ENCODE measurements at places on chromosomes 7 and 10. TPM values are rescaled to one million over a fixed set of nuclear protein-coding genes. Genes with fewer than 3 reads are reported as not detected.

DNA sequence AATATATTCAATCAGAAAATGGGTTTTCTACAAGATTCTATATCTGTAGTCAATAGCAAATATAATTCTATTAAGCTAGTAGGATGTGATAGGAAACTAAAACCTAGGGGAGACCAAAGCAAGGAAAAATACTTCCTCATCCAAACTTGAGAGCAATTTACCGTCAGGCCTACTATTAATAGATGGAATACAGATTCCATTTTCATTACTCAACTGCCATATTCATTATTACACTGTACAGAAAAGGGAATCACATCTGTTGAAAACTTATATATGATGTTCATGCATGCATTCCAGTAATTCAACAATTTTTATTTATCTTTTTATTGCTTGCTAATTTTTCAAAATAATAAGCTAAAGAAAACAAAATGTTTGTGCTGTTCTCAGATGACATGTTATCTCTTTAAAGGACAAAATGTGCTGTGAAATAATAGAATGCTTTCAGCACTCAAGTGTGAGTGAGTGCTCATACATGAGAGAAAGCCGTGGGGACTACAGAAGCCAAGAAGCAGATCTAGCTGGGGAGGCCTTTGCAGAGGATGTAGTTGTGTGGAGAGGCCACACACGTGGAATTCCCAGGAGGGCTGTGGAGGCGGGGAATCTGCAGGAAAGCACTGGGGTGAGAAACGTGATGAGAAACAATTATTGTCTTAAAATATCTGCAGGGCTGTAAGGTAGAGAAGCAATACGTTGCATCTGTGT, 110.0 kb downstream of the EGFR start:
- no peak for DNase-seq
- peaks cover 2% of the 10 kb centered on the region for H3K4me1 ChIP-seq
- no peak overlapping the region for H3K4me3 ChIP-seq
- no peak overlapping the region for H3K27ac ChIP-seq
- H3K27me3 ChIP-seq = no peaks in the 10 kb centered on the region
- H3K36me3 ChIP-seq = peaks cover 3% of the 10 kb centered on the region

- H3K36me3 ChIP-seq = no peaks in the 10 kb centered on the region
- peaks cover 15% of the 10 kb centered on the region for H3K4me1 ChIP-seq
- no peak for DNase-seq
- H3K4me3 ChIP-seq = no peak overlapping the region
These were observed 25.3 kb upstream of the EPC1 start for GRCh38 chr10:32372000-32372875.

DNA sequence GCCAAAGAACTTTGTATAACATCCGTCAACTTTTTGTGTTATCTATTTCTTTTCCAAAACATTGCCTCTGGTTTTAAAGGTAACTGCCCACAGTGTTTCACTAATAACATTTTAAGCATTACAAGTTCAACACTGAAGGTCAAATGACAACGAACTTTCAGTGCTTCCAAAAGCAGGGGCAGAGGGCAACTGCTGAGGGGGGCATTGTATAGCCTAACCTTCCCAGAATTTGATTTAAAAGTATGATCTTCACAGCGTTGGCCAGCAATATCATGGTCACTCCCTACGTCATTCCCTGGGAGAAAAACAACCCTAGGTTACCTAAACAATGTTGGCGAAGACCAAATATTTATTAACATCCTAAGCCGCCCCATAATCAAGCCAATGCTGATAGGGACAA, 2.5 kb upstream of the GOT1 start:
- H3K27ac ChIP-seq = peak overlapping the region; percentile 87
- H3K4me3 ChIP-seq = no peak overlapping the region
- no peak for DNase-seq
- peaks cover 29% of the 10 kb centered on the region for H3K4me1 ChIP-seq

DNA sequence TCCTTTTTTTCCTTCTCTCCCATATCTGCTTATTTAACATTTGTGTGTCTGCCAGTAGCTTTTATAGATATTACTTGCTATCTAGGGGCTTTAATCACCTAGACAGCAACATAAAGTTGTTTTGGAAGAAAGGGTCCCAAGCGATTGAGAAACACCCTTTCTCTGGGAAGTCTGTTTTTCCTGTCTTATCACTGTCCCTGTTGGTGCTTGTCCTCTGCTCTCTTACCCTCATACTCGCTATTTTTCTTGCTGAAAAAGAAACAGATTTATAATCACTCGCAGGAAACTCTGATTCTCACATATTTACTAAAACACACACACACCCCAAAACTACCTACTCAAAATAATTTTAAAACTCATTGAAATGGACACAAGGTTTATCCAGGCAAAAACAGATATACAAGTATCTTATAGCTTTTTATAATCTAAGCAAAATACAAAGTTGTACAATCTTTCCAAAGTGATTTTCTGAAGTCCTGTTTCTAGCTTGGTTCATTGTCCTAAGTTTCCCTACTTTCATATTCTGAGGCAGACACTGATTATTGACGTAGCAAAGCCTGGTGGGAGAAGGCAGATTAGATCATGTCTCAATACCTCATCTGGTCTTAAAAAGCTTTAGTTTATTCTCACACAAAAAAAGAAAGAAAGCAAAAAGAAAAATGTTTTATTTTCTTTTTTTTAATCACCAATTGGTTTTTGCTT, 157.3 kb downstream of the CACNA2D1 start:
- DNase-seq = no peak
- H3K27ac ChIP-seq = no peak overlapping the region
- no peak overlapping the region for H3K4me3 ChIP-seq
- no peaks in the 10 kb centered on the region for H3K27me3 ChIP-seq
- H3K4me1 ChIP-seq = no peaks in the 10 kb centered on the region

DNA sequence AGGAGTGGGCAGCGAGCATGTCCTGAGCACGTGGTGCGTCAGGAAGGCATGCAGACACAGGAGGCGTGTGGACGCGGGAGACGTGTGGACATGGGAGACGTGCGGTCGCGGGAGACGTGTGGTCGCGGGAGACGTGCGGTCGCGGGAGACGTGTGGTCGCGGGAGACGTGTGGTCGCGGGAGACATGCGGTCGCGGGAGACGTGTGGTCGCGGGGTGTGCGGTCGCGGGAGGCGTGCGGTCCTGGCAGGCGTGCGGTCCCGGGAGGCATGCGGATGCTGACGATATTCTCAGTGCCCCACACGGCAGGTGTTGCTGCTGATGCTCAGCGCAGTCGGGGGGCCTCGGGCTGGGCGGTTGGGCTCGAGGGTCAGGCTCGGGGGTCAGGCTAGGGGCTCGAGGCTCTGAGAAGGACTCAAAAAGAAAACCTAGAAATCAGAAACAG, 94.2 kb downstream of the NKX6-2 start:
- no peaks in the 10 kb centered on the region for H3K4me1 ChIP-seq
- no peak overlapping the region for H3K27ac ChIP-seq
- no peaks in the 10 kb centered on the region for H3K27me3 ChIP-seq
- no peak for DNase-seq
- H3K4me3 ChIP-seq = no peak overlapping the region

DNA sequence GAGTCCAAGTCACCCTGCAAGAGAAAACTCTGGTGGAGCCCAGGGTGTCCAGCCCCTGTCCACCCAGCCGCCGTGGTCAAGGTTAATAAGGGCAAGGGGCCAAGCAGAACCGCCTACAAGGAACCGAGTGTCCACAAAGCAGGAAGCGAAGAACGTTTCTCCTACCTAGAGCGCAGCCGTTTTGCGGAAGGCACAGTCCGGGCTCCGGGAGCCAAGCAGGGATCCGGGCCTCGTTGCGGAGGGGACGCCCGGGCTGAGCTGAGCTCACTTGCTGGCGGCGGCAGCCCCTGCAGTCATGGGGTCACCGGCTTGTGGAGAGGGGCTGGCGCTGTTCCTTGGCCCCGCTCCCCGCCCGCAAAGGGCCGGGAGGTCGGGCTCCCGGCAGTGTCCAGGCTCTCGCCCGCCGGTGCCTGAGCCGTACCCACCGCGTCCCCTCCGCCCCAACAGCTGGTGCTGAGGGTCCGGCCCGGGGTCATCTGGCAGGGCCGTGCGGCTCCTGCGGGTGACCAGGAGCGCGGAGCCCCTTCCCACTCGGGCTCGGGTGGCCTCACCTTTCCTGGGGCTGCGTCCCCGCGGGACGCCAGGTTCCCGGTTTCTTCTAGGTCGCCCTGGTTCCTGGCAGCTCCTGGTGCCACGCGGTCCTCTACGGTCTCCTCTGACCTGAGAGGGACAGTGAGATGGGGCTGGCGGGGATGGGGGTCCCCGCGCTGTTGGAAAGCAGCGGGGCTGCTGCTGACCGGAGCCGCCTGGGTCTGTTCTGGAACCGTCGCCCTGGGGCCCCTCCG, 14.0 kb upstream of the ZNF273 start:
- H3K36me3 ChIP-seq = no peaks in the 10 kb centered on the region
- H3K27me3 ChIP-seq = peaks cover 5% of the 10 kb centered on the region
- H3K27ac ChIP-seq = no peak overlapping the region
- peaks cover 13% of the 10 kb centered on the region for H3K4me1 ChIP-seq

GRCh38 chr10:96387161-96387560, 28.4 kb upstream of the OPALIN start:
- H3K27ac ChIP-seq = no peak overlapping the region
- no peaks in the 10 kb centered on the region for H3K36me3 ChIP-seq
- no peaks in the 10 kb centered on the region for H3K27me3 ChIP-seq
- peaks cover 2% of the 10 kb centered on the region for H3K4me1 ChIP-seq
- DNase-seq = no peak
- H3K4me3 ChIP-seq = no peak overlapping the region

GRCh38 chr7:14480281-14480680, 422.3 kb downstream of the DGKB start:
- H3K4me1 ChIP-seq = no peaks in the 10 kb centered on the region
- H3K36me3 ChIP-seq = no peaks in the 10 kb centered on the region
- H3K4me3 ChIP-seq = no peak overlapping the region

The CHST15 gene
- polyA plus RNA-seq = 2.9 TPM

DNA sequence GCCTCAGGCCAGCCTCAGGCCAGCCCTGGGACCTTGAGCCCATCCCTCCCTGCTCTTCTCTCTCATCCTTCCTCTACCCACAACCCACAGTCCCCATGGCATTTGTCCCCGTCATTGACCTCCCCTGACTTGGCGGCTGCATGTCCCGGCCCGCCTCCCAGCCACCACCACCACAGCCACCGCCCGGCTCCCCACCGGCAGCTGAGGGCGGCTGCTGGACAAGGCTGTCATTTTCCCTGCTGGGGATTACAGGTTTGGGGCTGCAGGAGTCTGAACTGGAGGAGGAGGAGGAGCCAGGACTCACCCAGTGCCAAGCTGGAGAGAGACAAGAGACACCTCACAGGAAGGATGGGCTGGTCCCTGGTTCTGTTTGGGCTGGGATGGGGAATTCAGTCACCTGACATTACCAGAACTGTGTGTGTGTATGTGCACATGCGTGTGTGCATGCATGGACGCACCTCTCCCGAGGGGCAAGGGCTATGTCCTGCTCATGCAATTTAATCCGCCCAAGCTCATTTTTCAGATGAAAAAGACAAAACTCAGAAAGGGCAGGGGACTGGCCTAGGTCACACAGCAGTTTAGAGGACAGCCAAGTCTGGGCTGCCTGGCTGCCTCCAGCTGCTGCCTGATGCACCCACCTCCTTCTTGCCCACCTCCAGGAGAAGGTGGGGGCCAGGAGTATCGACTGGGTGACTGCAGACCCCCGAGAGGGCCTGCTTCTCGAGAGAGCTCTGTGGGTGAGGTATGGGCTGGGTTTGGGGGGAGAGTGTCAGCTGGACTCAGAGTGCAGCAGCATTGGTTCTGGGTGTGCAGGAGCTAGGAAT, 113.1 kb downstream of the ZMIZ1 start:
- H3K4me1 ChIP-seq = peaks cover 11% of the 10 kb centered on the region
- no peak overlapping the region for H3K4me3 ChIP-seq
- no peaks in the 10 kb centered on the region for H3K36me3 ChIP-seq
- no peak overlapping the region for H3K27ac ChIP-seq

The NEBL gene
- 0.22 TPM for polyA plus RNA-seq

DNA sequence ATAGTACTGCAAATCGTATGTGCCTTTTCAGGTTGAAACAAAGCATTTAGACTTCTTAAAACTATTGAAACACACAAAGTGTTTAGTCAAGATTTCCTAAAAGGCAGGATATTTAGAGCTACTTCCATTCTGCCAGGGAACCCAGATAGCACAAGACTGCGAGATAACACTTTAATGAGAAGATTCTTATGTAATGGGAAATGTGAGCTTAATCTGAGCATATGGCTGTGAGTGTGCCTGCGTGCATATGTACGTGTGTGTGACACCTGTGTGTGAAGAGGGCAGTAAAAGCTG, 14.3 kb upstream of the JCAD start:
- H3K27ac ChIP-seq = no peak overlapping the region
- no peak overlapping the region for H3K4me3 ChIP-seq
- DNase-seq = no peak
- no peaks in the 10 kb centered on the region for H3K36me3 ChIP-seq
- H3K27me3 ChIP-seq = no peaks in the 10 kb centered on the region

DNA sequence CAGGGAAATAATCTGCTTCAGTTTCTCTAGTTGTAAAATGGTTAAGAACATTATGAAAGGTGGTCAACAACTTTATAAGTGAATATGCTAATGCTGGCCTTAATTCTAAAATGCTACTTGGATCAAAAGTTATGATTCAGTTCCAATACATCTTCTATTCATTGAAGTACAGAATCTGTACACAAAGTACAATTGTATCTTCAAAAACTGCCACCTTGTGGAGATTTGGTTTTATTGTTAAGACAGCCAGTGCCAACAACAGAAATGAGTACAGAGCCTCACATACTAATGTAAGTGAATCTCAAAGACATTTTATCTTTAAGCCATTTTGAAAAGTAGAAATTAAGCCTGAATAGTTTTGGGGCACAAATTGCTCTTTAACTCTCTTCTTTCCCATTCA, 194.0 kb downstream of the CFTR start:
- no peaks in the 10 kb centered on the region for H3K36me3 ChIP-seq
- H3K4me1 ChIP-seq = no peaks in the 10 kb centered on the region
- H3K27ac ChIP-seq = no peak overlapping the region

GRCh38 chr7:38398725-38399321, 125.4 kb upstream of the TARP start:
- peaks cover 3% of the 10 kb centered on the region for H3K4me1 ChIP-seq
- H3K27ac ChIP-seq = no peak overlapping the region
- no peaks in the 10 kb centered on the region for H3K36me3 ChIP-seq
- no peaks in the 10 kb centered on the region for H3K27me3 ChIP-seq
- peak; percentile 45 for DNase-seq

GRCh38 chr10:94219829-94220228, 142.9 kb downstream of the NOC3L start:
- H3K4me3 ChIP-seq = no peak overlapping the region
- H3K27me3 ChIP-seq = no peaks in the 10 kb centered on the region
- no peak overlapping the region for H3K27ac ChIP-seq
- DNase-seq = no peak
- H3K4me1 ChIP-seq = no peaks in the 10 kb centered on the region

DNA sequence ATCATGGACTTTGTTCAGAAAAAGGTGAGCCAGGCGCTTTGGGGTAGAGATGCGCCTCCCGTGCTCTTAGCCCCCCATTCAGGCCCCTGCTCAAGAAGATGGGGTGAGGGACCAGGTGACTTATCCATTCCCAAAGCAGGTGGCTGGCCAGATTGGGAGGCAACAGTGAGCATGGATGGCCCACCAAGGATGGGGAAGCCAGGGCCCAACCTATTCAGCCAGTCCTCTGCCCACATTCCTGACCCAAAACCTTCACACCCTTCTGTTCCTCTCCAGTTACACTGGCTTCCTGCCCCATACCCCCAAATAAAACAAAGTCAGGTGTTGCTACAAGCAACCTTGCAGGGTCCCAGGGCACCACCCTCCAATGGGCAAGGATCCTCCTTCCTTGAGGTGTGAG, 44.4 kb downstream of the TSPAN15 start:
- no peak overlapping the region for H3K4me3 ChIP-seq
- H3K27me3 ChIP-seq = no peaks in the 10 kb centered on the region
- H3K27ac ChIP-seq = no peak overlapping the region
- DNase-seq = no peak
- H3K4me1 ChIP-seq = no peaks in the 10 kb centered on the region
- H3K36me3 ChIP-seq = no peaks in the 10 kb centered on the region

The VENTX gene
- polyA plus RNA-seq = 0.06 TPM
